ENCODE measurements at places on chromosomes 1 and 21.

- DNase-seq = no peak
Measured at GRCh38 chr1:94873520-94874351, 53.2 kb downstream of the CNN3 start.

DNA sequence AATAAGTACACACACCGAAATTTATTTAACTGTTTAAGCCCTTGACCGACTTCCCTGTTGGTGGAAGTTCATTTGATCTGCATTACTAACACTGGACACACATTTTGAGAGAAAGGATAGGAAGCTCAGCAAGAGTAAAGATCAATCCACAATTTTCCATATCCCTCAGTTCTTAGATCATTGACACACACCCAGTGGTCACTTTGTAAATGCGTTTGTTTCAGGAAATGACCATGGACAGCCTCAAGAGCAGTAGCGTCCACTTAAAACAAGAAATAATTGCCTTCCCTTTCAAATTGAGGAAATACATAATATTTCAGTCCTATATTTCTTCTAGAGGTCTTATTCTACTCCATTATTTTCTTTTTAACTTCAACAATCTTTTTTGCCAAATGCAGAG is 511.5 kb upstream of the PTBP2 start:
- DNase-seq = no peak

DNA sequence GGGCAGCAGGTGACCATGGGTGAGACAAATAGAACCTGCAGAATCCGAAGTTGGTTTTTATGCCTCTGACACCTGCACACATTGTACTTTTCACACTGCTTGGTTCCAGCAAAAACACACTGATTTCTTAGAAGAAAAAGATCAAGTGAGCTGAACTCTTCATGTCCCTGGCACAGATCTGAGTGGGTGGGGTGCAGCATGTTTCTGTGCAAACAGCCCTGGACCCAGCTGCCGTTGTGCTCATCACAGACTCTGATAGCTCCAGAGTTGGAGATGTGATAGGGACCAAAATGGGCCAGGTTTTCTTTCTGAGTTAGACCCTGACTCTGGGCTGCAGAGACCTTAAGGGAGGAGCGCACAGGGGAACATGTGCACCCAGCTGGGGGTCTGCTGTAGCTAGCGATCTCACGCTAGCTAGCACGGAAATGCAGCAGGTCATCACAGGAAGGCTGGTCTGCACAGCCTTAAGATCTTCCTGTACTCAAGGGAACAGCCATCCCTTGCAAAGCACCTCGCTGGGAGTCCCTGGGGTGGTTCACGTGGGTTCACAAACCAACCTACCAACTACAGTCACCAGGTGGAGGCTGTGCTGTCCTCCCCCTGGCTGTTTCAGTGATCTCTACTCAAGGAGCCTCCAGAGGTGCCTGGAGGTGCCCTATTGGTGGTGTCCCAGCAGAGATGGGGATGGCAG is 291.1 kb downstream of the PTPRU start:
- DNase-seq = no peak

- DNase-seq = no peak
Measured at GRCh38 chr1:29651246-29651645, 414.9 kb downstream of the PTPRU start.

DNA sequence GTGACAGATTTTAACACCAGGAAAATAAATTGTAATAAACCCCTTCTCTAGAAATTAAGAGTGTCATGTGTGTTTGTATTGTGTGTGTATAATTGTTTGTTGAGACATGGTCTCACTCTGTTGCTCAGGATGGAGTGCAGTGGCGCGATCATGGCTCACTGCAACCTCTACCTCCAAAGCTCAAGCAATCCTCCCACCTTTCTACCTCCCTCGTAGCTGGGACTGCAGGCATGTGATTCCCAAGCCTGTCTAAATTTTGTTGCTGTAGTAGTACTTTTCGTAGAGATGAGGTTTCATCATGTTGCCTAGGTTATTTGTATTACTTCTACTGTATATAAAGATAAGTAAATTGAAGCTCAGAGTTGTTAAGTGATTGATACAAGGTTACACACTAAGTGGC is 68.5 kb upstream of the RAVER2 start:
- no peak for DNase-seq

DNA sequence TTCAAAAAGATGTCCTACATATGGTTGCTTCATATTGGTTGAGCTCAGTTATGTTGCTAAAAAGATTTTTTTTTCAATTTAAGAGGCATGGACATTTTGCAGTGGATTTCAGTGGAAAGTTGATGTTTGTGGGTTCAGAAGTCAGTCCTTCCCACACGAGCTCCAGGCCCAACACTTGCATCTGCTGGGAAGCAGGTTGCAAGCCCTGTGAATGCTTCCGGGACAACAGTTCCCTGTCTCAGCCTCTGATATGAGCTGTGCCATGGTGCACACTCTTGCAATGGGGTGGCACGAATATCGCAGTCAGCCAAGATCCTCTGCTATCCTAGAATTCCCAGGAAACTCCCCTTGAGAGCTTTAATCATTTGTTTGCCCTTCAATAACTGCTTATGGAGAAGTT is 30.3 kb upstream of the ABCG1 start:
- no peak for DNase-seq

DNA sequence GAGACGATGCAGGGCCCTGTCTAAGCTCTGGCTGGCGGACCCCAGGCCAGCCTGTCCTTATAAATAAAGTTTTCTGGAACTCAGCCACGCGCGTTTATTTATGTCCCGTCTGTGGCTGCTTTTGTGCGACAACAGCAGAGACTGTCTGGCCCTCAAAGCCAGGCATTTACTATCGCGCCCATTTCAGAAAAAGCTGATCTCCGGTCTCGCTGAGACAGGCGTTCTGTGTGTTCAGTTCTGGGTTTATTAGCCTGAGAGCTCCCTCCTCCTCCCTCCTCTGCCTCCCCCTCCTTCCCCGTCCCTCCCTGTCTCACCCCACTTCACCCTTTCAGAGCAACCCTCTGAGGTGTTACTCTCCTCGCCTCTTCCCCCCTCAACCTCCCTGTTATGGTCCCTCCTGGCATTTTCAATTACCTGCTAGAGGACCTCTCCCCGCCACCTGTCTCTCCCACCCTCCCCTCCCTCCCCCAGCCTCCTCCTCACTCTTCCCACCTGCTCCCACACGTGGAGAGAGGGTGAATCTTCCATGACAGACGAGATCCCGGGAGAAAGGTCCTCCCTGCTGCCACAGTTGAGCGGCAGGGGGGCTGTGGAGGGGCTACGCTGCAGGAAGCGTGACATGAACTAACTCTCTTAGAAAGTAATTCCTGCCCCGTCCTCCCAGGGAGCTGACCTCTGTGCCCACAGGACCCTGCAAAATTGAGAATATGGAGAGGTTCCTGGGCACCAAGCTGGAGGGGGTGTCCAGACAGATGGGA is 59.9 kb downstream of the SPSB1 start:
- DNase-seq = no peak

- no peak for DNase-seq
Measured at GRCh38 chr21:34054259-34054658, 19.1 kb upstream of the MRPS6 start.

- peak; percentile 60 for DNase-seq
Measured at GRCh38 chr21:44773291-44773932, 28.2 kb downstream of the UBE2G2 start.

DNA sequence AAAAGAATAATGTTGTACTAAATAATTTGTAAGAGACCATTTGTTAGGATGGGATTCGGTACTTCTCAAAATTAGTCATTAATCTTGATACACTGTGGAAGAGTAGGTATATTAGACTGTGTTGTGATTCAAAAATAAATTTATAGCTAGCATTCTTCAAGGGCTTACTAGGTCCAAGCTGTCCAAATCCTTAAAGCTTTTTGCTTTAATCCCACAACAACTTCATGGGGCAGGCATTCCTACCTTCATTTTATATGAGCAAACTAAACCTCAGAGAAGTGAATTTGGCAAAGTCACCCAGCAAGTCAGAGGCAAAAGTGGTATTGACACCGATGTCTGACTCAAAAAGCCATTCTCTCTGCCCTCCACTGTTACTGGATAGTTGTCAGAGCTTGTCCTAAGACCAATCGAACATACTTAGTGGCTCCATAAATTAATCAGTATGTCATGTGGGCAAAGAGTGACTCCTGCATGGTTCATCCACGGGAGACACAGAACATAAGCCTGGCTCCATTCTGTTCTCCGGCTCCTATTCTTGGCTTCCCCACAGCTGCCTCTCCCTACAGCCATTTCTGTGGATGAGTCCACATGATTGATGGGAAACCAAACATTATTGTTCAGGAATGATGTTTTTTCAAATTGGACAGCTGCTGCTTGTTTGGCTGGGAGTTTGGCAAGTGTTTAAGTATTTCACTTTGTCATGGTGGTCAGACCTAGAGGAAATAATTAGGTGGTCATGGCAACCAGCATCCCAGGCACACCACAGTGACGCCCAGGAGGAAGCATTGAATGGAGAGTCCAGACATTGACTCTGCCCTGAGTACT is 133.4 kb upstream of the FGGY start:
- DNase-seq = no peak

GRCh38 chr1:34876406-34876805 is 16.9 kb upstream of the SMIM12 start:
- no peak for DNase-seq

GRCh38 chr1:208093754-208094719 is 150.1 kb downstream of the PLXNA2 start:
- DNase-seq = peak; percentile 53

GRCh38 chr1:32926562-32926961 is 25.4 kb upstream of the TMEM54 start:
- DNase-seq = no peak

- no peak for DNase-seq
Measured at GRCh38 chr1:23848673-23849616, 19.1 kb downstream of the FUCA1 start.

GRCh38 chr1:4331767-4332163 is 322.6 kb upstream of the AJAP1 start:
- no peak for DNase-seq

- DNase-seq = no peak
Measured at GRCh38 chr1:87650306-87650705, 321.6 kb downstream of the LMO4 start.

- DNase-seq = no peak
Measured at GRCh38 chr21:32424191-32424535, 11.7 kb downstream of the EVA1C start.

DNA sequence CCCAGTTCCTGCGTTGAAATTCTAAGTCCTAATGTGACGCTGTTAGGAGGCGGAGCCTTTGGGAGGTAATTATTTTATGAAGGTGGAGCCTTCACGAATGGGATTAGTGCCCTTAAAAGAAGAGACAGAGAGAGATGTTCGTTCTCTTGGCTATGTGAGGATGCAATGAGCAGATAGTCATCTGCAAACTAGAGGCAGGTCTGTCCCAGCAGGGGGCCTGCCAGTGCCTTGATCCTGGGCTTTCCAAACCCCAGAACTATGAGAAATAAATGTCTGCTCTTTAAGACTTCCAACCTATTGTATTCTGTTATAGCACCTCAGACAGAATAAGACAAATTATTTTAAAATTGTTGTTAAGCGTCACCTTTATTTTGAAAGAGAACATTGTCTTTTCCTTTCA is 123.1 kb upstream of the KCNJ6 start:
- DNase-seq = no peak

GRCh38 chr1:161973924-161974845 is 49.5 kb downstream of the OLFML2B start:
- DNase-seq = no peak

DNA sequence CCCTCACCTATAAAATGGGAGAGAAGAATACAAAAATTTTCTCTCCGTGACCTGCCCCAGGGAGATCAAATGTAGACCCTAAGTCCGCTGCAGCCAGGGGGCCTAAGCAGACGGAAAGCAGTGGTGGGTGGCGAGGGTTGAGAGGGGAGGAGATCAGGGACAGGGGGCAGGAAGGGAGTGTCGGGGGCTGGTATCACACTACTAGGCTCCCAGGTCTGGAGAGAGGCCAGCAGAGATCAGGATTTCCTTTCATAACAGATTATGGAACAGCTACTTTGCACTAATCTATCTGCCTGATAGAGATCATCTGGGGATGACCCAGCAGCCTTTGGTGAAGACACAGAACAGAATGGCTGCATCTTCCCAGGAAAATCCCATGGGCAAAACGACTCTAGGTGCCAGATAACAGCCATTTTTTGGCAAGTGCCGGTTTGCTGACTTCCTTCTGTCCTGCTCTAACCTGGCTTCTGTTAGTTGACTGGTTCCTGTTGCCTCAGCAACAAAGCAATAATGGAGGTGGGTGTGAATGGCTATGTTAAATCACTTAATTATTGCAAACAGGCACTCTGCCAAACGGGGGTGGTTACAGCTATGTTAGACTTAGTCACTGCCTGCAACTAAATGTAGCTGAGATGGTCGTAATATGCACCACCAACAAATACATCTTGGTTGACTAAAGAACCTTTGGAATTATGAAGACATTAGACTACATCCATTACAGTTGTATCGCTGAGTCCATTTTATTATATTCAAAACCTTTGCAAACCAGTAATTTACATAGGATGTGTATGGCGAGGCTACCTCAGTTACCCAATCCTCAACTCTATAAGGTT is 30.0 kb upstream of the EPS8L3 start:
- peak; percentile 91 for DNase-seq

GRCh38 chr1:77475641-77476040 is 193.8 kb downstream of the AK5 start:
- no peak for DNase-seq

DNA sequence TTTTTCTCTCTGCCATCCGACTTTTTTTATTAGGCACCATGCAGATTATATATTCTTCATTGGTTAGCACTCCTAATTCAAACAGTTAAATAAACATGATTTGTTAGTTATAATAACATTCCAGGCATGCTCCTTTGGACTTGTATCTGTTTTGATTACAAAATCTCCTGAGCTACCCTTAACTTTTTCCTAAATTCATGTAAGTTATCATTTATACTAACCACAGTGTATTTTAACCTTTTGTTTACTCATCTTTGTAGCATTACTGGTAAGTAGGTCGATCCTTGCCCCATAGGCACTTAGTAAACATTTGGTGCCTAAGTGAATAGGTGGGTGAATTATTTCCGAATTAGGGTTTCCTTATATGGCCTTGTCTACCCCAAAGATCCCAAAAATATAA is 43.8 kb downstream of the MIER1 start:
- DNase-seq = no peak

DNA sequence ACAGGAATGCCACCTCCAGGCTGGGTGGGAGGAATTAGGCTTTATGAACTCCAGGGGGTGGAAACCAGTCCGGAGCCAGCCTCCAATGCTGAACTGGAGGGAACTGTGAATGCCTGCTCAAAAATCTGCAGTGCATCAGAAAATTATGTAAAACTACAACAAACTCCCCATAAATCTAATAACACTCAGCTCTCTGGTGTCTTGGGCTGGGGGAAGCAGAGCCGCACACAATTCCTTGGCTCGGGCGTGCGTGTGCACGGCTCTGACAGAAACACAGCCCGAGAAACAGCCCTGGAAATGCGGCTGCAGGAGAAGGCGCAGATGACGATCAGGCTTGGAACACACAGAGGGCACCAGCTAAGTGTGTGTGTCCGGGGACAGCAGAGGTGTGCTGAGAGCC is 127.6 kb upstream of the VAMP3 start:
- DNase-seq = no peak

DNA sequence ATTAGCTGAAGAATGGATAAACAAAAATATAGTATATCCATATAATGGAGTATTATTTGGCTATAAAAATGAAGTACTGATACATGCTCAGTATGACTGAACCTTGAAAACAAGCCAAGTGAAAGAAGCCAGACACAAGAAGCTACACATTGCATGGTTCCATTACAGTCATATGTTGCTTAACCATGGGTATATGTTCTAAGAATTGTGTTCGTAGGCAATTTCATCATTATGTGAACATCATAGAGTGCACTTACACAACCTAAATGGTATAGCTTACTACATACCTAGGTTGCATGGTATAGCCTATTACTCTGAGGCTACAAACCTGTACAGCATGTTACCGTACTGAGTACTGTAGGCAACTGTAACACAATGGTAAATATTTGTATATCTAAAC is 28.6 kb upstream of the FCAMR start:
- no peak for DNase-seq

- DNase-seq = no peak
Measured at GRCh38 chr1:217370757-217371156, 260.1 kb downstream of the GPATCH2 start.
